ENCODE measurements at places on chromosomes 16 and 17. TPM values are rescaled to one million over a fixed set of nuclear protein-coding genes. Genes with fewer than 3 reads are reported as not detected.

Gene SOCS7
- total RNA-seq = 11.6 TPM

Gene CHD9NB
- 3.5 TPM for total RNA-seq

Gene ASGR2
- total RNA-seq = not detected

Gene DHRS7C
- total RNA-seq = not detected

Gene FBXO39
- not detected for total RNA-seq

Gene DCXR
- 85.4 TPM for total RNA-seq

Gene KCNH4
- not detected for total RNA-seq

GRCh38 chr17:81991684-81992305 is 14.4 kb downstream of the ASPSCR1 start:
- peaks cover 17% of the 10 kb centered on the region for H3K36me3 ChIP-seq
- peak overlapping the region; percentile 18 for H3K27ac ChIP-seq
- H3K4me3 ChIP-seq = peak overlapping the region; percentile 62
- DNase-seq = peak; percentile 71
- H3K27me3 ChIP-seq = peaks cover 1% of the 10 kb centered on the region
- H3K4me1 ChIP-seq = peaks cover 21% of the 10 kb centered on the region

- peaks cover 8% of the 10 kb centered on the region for H3K36me3 ChIP-seq
- H3K27ac ChIP-seq = no peak overlapping the region
- H3K27me3 ChIP-seq = no peaks in the 10 kb centered on the region
- H3K4me3 ChIP-seq = no peak overlapping the region
- H3K4me1 ChIP-seq = no peaks in the 10 kb centered on the region
- DNase-seq = no peak
Observed at GRCh38 chr17:73586921-73587602, 57.2 kb downstream of the SDK2 start.

DNA sequence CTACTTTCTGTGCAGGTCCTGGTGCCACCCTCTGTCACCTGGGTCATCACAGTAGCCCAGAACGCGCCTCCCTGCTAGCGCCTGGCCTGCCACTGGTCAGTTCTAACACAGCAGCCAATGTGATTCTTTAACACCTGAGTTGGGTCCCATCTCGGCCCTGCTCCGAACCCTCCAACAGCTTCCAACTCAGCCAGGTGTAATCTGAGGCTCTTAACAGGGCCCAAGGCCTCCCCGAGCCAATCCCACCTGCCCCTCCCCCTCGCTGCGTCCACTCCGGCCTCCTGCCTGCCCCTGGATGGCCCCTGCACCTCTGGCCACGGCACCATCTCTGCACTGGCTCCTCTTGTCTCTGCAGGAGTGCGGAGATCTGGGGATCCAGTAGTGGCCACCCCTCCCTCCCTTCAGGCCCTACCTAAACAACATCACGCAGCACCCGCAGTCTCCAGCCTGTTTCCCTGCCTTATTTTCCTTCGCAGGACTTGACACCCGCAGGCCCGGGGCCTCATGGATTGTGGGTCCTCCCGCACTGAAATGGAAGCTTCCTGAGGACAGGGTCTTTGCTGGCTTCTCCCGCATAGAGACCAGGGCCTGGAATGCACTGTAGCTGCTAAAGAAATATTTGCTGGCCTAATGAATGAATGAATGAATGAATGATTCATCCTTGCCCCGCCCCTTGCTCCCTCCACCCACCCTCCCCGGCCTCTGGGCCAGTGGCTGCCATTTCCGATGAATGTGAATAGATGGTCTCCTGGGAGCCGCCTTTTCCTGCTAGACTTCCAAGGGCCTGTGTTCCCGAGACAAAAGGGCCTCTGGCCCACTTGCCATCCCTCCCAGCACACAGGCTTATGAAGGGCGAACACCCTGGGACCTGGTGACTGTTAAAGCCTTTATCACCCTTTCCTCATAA is 174.8 kb upstream of the FOXF1 start:
- peaks cover 30% of the 10 kb centered on the region for H3K27me3 ChIP-seq
- H3K4me3 ChIP-seq = no peak overlapping the region
- no peak for DNase-seq
- H3K36me3 ChIP-seq = no peaks in the 10 kb centered on the region
- no peaks in the 10 kb centered on the region for H3K4me1 ChIP-seq
- no peak overlapping the region for H3K27ac ChIP-seq

DNA sequence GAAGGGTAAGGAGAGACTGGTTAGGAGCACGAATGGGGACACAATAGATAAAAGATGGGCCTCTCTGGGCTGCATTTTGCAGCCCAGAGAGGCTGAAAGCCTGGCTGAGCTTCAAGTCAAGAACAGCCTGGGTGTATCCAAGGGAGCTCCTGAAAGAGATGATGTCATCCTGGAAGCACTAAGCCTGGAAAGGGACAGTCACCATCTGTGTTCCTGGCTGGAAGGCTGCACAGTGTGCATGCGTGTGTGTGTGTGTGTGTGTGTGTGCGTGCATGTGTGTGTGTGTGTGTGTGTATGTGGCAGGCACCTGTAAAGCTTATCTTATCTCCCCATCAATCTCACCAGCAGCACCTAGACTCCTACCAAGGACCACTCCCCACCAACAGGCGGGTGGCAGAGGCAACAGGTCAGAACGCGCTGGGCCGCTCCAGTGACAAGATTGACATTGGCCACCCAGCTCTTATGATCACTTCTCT is 44.1 kb downstream of the COG7 start:
- peak overlapping the region; percentile 7 for H3K27ac ChIP-seq
- peaks cover 30% of the 10 kb centered on the region for H3K4me1 ChIP-seq
- H3K27me3 ChIP-seq = peaks cover 3% of the 10 kb centered on the region

GRCh38 chr16:1221628-1222552 is 3.2 kb downstream of the TPSG1 start:
- H3K27me3 ChIP-seq = peaks cover 6% of the 10 kb centered on the region
- no peak overlapping the region for H3K4me3 ChIP-seq
- no peak for DNase-seq
- H3K27ac ChIP-seq = no peak overlapping the region
- H3K36me3 ChIP-seq = no peaks in the 10 kb centered on the region

DNA sequence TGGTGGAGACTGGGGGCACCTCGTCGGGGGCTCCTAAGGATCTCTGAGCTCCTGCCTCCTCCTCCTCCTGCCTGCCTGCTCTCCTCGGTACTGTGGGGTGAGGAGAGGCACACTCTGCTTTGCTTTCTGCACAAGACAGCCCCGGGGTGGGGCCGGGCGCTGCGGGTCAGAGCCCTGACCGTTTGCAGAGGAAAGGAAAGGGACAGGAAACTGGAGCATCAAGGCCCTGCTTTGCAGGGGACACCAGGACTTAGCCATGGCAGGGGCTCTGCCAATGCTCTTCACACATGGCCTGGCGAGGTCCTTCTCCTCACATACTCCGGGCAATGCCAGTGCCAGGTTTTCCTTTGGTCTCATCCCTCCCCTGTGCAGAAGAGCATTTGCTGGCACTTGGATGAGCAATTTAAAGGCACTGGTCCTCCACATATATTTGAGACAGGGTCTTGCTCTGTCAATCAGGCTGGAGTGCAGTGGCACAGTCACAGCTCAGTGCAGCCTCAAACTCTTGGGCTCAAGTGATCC is 23.8 kb upstream of the DOC2B start:
- no peak overlapping the region for H3K4me3 ChIP-seq
- no peaks in the 10 kb centered on the region for H3K4me1 ChIP-seq
- no peak for DNase-seq
- H3K27ac ChIP-seq = no peak overlapping the region
- H3K36me3 ChIP-seq = peaks cover 8% of the 10 kb centered on the region
- peaks cover 34% of the 10 kb centered on the region for H3K27me3 ChIP-seq

GRCh38 chr16:15043344-15043743 is 12.5 kb downstream of the NTAN1 start:
- H3K27ac ChIP-seq = no peak overlapping the region
- peaks cover 5% of the 10 kb centered on the region for H3K27me3 ChIP-seq
- H3K36me3 ChIP-seq = peaks cover 34% of the 10 kb centered on the region
- H3K4me3 ChIP-seq = no peak overlapping the region

DNA sequence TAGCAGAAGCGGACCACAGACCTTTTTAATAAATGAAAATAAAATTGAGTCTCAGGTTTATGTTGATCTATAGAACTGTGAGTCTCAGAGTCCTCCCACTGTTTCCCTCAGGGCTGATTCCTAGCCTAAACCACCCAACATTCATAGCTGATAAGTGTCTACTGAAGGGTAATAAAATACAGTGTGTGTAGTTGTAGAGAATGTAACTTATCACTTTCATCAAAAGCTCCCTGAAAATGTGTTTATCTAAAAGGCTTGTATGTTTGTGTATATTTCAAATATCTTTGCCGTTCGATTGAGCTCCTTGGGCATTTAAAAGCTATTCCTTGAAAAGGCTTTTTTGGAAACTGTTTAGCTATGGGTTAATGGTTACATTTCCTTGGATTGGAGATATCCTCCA is 740.3 kb upstream of the SOX9 start:
- H3K4me3 ChIP-seq = no peak overlapping the region
- H3K27ac ChIP-seq = no peak overlapping the region
- H3K27me3 ChIP-seq = no peaks in the 10 kb centered on the region
- H3K36me3 ChIP-seq = no peaks in the 10 kb centered on the region
- H3K4me1 ChIP-seq = peaks cover 28% of the 10 kb centered on the region

DNA sequence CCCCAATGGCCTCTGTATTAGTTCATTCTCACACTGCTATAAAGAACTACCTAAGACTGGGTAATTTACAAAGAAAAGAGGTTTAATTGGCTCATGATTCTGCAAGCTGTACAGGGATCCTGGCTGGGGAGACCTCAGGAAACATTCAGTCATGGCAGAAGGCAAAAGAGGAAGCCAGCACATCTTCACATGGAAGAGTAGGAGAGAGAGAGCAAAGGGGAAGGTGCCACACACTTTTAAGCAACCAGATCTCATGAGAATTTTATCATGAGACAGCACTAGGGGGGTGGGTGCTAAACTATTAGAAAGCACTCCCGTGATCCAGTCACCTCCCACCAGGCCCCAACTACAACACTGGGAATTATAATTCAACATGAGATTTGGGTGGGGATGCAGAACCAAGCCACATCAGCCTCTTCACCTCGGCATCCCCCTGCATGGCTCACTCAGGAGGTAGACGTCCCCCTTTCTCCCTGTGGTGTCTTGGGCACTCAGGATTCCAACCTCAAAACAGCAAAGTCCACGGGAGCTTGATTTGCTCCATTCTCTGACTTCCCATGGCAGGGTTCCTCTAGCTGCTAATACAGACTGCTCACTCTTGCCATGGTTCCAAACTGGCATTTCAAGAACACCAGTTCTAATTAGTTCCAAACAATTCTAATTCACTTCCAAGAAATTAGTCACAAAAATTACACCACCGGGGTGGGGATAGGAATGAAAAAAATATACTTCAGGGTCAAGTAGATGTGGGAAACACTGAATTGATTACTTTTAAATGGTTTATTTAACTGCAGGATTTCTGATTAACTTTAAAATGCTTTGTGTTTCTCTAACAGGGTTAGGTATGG is 203.8 kb upstream of the HSBP1 start:
- H3K4me3 ChIP-seq = no peak overlapping the region
- H3K4me1 ChIP-seq = no peaks in the 10 kb centered on the region
- DNase-seq = no peak
- no peak overlapping the region for H3K27ac ChIP-seq
- H3K27me3 ChIP-seq = no peaks in the 10 kb centered on the region

DNA sequence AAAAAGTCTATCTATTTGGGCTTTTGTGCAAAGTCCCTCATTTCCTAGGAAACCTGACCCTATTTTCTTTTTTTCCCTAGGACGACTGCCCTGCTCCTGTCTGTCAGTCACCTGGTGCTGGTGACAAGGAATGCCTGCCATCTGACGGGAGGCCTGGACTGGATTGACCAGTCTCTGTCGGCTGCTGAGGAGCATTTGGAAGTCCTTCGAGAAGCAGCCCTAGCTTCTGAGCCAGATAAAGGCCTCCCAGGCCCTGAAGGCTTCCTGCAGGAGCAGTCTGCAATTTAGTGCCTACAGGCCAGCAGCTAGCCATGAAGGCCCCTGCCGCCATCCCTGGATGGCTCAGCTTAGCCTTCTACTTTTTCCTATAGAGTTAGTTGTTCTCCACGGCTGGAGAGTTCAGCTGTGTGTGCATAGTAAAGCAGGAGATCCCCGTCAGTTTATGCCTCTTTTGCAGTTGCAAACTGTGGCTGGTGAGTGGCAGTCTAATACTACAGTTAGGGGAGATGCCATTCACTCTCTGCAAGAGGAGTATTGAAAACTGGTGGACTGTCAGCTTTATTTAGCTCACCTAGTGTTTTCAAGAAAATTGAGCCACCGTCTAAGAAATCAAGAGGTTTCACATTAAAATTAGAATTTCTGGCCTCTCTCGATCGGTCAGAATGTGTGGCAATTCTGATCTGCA is 12.9 kb downstream of the TMEM98 start:
- peaks cover 19% of the 10 kb centered on the region for H3K36me3 ChIP-seq
- no peak overlapping the region for H3K4me3 ChIP-seq
- peaks cover 21% of the 10 kb centered on the region for H3K4me1 ChIP-seq
- H3K27ac ChIP-seq = no peak overlapping the region
- no peak for DNase-seq

DNA sequence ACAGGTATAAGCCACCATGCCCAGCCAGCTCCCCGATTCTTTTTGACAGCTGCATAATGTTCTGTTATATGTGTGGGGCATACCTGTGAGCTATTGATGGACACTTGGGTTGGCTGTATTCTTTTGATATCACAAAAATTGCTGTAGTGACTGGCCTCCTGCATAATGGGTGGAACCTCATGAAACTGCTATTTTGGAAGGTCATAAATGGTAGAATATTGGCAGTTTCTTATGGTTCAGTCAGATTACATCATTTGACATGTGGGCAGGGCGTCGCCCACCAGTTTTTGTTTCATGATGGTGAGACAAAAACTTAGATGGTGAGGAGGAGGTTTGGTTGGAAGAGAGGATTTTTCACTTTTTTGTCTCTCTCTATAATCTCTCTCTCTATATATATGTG is 26.7 kb upstream of the POLR3E start:
- H3K27me3 ChIP-seq = peaks cover 3% of the 10 kb centered on the region
- H3K4me3 ChIP-seq = no peak overlapping the region
- DNase-seq = no peak
- H3K4me1 ChIP-seq = peaks cover 2% of the 10 kb centered on the region

- peak; percentile 41 for DNase-seq
- peaks cover 34% of the 10 kb centered on the region for H3K27me3 ChIP-seq
- H3K4me3 ChIP-seq = no peak overlapping the region
- H3K4me1 ChIP-seq = peaks cover 18% of the 10 kb centered on the region
Observed at GRCh38 chr16:56294579-56294978, 103.3 kb downstream of the GNAO1 start.

- DNase-seq = no peak
- H3K27ac ChIP-seq = no peak overlapping the region
- no peak overlapping the region for H3K4me3 ChIP-seq
- H3K27me3 ChIP-seq = peaks cover 16% of the 10 kb centered on the region
- H3K36me3 ChIP-seq = no peaks in the 10 kb centered on the region
Observed at GRCh38 chr16:57315416-57315815, 30.9 kb upstream of the PLLP start.

DNA sequence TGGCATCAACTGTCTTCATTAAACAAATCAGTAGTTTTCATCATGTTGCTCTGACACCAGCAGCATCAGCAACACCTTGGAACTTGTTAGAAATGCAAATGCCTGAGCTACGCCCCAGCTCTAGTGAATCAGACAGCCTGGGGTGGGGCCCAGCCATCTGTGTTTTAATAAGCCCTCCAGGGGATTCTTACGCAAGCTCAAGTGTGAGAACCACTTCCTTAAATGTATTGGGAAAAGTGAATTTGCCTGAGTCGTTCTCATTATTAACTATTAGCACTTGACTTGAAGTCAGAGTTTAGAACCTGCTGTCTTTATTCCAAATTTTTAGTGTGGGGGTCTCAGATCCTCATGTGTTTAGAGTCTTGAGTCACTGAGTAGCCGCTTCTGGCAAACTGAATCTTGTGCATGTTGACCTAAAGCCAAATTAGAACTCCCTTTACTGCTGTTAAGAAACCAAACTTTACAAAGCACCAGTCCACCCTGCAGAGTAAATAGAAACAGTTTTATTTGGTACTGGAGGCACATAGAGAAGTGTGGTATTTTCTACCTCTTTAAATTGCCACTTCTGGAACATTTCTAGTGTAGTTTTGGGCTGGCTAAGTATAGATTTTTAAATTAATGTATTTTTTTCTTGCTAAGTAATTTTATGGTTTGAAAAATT is 137.4 kb upstream of the COX10 start:
- H3K36me3 ChIP-seq = peaks cover 13% of the 10 kb centered on the region
- DNase-seq = no peak
- H3K4me1 ChIP-seq = no peaks in the 10 kb centered on the region
- H3K27me3 ChIP-seq = 0 out of 2 replicates have a peak, but pooled peaks cover 3% of the 10 kb centered on the region
